NK-92 treated with Interleukin-12 subunit alpha and Interleukin-12 subunit beta, amount 100 ng/mL, for 24 hours (cell line): ENCODE measurements at places on chromosomes 7 and 10.
A peak's percentile ranks its signal among the peaks of the same experiment; 100 is the strongest.

GRCh38 chr10:132175907-132176581 is 10.7 kb upstream of the DPYSL4 start:
- no peak for DNase-seq

GRCh38 chr10:92366412-92367021 is 75.5 kb downstream of the MARCHF5 start:
- no peak for DNase-seq

- no peak for DNase-seq
Observed at GRCh38 chr10:113661332-113661731, 2.5 kb downstream of the NRAP start.

- DNase-seq: no peak
Observed at GRCh38 chr7:47720141-47720906, 138.4 kb upstream of the TNS3 start.

DNA sequence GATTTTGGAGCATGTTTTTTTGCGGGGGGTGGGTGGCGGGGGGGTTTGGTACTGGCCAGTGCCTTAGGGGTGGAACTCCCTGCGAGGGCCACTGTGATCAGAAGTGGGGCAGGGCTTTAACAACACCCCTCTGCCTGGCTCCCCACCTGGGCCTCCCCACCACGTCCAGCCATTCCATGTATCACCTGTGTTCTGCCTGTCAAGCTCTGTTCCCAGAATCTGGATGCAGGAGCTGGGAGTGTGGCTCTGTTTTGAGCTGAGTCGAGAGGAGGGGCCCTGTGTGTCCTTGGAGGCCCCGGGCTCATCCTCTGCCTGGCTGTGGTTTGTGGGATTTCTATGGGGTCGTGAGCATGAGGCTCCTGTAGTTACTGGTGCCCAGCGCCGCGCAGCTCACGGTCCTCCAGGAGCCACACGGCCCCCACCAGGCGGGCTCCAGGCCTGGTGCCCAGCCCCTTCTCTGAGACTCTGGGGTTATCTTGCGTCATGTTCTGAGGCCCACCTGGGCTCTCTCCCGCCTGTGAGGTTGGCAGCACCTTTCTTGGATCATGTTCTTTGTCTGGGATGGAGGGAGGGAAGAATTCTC is 29.6 kb downstream of the PFKFB3 start:
- DNase-seq: no peak

- no peak for DNase-seq
Observed at GRCh38 chr7:151539088-151539671, 19.5 kb upstream of the RHEB start.

GRCh38 chr10:47379901-47380300 is 4.2 kb downstream of the ZNF488 start:
- DNase-seq: no peak

GRCh38 chr10:10831085-10831484 is 186.6 kb upstream of the CELF2 start:
- DNase-seq: no peak

DNA sequence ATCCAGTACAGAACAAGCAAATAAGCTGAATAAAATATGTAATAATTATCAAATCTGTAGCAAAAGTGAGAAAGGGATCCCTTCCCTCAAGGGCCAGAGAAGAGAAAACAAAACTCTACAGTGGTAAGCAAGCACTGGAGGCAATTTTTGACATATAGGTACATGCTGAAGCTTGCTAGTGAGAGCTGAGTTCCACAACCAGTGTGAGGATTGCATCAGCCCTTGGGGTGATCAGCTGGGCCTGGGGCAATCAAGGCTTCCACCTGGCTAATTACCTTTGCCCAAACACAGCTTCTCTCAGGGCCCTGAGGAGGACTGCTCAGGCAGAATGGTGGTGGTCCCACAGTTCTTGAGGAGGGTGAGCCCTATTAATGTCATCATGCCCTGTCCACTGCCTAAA is 134.4 kb upstream of the DLX6 start:
- no peak for DNase-seq

DNA sequence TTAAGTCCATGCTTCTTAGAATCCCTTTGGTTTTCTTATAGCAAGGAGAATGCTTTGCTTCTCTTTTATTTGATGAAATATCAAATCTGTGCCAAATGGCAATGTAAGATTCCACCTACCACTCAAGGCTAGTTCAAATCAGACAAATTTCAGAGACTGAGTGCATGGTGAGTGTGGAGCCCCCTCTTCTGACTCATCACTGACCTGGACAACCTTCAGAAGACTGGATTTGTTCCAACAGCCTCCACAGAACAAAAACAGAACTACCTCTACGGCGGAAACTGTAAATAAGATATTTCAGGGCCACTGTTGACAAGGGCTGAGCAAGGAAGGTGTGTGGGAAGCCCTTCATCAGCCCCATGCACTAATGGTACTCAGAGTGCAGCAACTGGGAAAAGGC is 21.1 kb downstream of the NCAPG2 start:
- no peak for DNase-seq

DNA sequence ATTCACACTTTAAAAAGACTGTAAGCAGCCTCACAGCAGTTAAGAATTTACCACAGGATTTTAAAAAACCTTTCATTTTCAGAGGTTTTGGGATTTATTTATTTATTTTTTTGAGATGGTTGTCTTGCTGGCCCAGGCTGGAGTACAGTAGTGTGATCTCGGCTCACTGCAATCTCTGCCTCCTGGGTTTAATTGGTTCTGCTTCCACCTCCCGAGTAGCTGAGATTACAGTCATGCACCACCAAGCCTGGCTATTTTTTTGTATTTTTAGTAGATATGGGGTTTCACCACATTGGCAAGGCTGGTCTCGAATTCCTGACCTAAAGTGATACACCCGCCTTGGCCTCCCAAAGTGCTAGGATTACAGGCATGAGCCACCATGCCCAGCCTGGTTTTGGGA is 19.1 kb downstream of the MINDY4 start:
- no peak for DNase-seq

DNA sequence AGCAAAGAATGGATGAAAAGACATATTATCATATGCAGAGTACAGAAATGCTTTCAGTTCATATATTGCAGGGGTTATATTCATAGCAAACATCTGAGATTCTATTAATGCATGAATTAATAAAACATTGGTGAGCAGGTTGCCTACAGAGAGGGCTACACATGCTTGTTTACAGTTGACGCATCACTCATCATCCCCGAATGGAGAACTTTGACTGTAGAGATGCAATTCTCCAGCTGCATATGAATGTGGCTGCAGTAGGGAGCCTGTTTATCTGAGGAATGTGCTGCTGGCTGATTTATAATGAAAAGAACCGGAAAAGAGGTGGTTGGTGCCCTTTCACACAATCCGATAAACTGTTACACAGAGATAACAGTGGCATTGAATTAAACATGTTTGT is 116.5 kb downstream of the GRM3 start:
- DNase-seq: no peak

GRCh38 chr7:43058271-43059066 is 54.0 kb upstream of the HECW1 start:
- no peak for DNase-seq

DNA sequence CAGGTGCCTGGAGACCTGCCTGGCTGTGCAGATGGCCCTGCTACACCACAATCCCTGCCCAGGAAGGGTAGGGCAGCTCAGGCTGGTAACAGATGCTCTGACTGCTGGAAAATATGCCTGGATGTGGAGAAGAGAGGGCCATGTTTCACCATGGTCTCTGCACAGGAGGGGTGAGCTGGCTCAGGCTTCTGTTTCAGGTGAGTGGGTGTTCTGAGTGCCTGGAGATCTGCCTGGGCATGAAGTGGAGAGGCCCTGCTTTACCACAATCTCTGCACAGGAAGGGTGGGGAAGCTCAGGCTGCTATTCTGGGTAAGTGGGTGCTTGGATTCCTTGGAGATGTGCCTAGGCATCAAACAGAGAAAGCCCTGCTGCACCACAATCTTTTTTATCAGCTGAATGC is 350.1 kb downstream of the KIF20B start:
- no peak for DNase-seq

DNA sequence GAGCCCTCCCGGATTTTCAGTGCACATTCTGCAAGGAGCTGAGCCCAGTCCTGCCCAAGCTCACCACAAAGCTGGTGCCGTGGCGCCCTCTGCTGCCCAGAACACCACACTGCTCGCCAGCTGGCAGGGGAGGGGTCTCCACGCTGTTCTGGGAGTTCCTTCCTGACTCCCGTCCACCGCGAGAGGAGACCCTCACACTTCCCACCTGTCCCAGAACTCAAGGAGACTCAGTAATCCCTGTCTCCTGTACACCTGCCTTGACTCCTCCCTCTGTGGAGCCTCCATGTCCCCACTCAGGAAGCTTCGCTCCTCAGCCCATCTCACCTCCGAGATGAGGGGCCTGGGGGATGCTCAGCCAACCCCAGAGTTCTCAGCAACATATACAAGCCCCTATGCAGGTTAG is 11.3 kb downstream of the C10orf105 start:
- DNase-seq: peak; percentile 25

DNA sequence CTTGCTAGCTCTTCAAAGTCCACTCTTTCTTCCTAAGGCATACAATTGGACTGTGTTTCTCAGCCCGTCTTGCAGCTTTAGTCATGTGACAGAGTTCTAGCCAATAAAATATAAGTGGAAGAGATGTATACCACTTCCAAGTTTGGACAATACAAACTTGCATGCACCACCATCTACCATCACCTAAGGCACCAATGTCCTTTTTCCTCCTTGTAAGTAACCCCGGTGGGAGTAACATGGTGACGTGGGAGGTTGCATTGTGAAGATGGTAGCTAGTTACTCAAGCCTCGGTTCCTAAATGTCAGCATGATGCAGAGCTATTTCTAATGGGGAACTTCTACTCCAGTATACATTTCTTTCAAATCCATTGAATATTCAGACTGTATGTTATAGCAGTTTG is 5.3 kb upstream of the CACNB2 start:
- DNase-seq: no peak

GRCh38 chr10:61784354-61785133 is 117.0 kb upstream of the ARID5B start:
- DNase-seq: no peak

DNA sequence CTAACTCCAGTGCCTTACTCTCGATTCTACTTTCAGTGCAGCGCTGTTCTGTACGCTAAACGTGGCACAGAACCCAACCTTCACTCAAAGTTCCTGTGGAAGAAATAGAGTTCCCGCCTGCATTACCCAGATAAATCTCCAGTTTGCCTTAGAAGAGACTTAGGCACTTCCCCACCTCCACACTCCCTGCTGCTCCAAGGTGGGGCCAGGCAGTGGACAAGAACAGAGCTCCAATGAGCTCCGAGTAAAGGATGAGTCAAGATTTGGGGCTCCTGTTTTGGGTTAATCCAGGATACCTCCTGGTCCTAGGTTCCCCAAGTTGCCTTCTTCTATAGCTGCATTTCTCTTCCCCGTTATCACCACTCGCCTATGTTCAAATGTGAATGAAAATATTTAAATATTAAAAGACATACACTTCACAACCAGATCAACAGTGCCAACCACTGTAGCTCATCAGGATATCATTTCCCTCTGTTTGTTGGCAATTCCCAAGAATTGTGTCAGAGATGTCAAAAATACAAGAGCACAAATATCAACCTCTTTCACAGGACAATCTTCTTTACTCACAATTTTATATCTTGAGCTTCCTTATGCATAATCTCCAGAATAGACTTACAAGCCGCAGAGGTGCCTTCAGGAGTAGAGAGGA is 48.0 kb downstream of the MALSU1 start:
- no peak for DNase-seq

DNA sequence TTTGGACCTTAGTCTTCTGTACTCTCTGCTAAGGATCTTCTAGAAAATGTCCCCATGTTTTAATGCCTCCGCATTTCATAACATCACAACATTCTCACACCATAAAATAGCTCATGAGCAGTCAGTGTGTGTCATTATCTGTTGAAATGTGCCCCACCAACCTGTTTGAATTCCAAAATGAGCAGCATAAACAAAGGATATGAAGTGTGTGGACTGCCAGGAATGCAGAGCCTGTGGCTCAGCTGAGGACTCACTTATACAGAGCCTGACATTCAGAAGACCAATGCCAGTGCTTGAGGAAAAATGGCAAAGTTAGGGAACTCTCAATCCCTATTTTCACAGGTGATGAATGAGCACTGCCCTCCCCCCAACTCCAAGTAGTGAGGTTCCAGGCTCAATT is 621.4 kb downstream of the POM121L12 start:
- DNase-seq: no peak

- no peak for DNase-seq
Observed at GRCh38 chr7:1544178-1544895, 11.7 kb downstream of the TMEM184A start.

- DNase-seq: no peak
Observed at GRCh38 chr7:72101444-72101843, 310.7 kb downstream of the CALN1 start.

GRCh38 chr10:8449909-8450308 is 395.4 kb downstream of the GATA3 start:
- DNase-seq: no peak

DNA sequence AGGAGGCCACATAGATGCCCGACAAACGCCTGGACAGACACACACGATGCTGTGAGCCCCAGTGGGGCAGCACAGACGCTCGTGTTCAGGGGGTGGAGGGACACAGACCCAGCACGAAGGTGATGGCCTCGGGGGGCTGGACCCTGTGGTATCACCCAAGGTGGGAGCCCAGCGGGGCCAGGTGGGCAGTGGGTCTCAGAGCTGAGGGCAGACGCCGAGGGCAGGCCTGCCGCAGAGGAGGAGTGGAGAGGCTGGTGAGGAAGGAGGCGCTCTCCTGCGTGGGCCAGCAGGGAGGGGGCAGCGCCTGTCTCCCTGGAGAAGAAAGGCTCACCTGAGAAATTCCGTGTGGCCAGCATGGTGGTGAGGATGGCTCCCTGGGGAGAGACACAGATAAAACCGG is 39.6 kb downstream of the YKT6 start:
- no peak for DNase-seq
